ENCODE measurements at places on chromosomes 7 and 10.

DNA sequence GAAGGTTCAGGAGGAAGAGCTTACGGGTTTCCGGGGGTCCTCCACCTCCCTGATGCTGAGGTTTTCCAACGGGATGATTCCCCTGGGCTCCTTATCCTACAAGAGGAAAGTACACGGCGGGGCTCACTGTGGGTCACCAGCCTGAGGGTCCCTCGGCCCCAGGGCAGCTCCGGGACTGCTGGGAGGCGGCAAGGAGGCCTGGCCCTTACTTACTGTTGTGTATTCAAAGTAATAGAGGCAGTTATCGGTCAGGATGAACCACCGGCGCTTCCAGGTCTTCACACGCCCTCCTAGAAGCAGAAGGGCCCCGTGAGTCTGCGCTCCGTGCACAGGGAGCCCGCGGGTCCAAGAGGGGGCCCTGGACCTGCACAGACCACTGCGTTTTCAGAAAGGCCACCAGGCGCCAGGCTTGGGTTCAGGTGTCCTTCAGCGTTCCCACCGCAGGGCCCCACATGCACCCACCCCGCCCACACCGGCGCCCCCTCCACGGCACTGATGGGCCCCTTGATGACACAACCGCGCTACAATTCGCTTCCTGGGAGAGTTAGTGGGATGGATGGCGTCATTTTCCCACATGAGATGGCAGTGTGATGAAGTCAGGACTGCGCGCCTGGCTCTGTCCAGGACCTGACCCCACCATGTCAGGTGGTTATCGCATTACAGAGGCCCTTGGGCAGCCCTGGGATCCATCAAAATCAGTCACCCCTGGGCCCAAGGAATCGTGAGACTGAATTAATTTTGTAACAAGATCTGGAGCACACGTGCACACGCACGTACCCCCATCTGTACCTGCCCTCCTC is 106.7 kb downstream of the CYTH3 start:
- DNase-seq, result no peak

- no peak for DNase-seq
Measured at GRCh38 chr10:71326464-71326881, 7.4 kb downstream of the SLC29A3 start.

GRCh38 chr10:6669269-6669859 is 89.3 kb upstream of the PRKCQ start:
- peak; percentile 21 for DNase-seq

DNA sequence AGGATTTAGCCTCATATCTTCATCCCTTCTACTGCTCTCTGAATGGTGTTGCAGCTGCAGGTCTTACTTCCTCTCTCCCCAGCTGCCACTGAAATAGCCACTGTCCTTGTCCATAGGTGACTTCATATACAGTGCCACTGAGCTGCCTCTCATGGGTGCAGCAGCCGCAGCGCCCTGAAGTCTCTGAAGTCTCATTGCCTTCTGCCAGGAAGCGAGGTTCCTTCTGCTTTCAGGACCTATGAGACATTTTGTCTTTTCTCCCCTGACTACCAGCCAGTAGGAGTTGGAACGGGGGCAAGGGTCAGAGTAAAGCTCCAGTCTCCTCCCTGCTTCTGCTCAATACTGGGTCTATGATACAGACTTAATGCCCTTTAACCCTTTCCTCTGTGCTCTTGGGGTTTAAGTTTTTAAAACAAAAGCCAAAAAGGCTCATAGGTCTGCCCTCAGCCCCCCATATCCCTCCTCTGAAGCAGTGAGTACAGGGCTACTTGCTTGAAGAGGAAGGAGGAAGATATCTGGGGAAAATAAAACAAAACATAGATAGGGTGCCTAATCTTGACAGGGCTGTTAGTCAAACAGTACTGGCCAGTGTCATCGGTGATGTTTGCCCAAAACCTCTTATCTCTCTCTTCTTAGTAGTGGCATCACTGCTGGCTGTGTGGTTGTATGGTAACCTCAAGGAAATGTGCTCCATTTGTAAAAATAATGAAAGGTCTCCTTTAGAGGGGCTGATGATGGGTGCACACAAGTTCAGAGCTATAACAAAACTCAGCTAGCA is 7.1 kb downstream of the PLCE1 start:
- no peak for DNase-seq

DNA sequence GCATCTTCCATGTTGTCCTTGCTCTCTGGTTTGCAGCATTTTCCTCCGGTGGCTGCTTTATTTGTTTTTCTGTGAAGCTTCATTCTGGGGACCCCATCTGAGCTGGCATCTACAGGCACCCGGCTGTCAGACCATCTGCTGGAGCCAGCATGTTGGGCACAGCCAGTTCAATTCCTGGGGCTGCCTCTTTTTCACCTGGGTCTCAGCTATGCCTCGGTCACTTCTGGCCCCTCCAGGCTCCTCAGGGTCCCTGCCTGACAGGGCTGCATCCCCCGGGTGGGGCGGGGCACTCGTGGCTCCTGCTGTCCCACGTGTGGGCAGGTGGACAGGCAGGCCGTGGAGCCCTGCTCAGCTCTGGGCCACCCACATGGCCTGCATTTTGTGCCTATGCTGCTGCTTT is 8.1 kb downstream of the SCART1 start:
- DNase-seq, result no peak
